Effector CD8-positive, alpha-beta T cell (primary cell): ENCODE measurements at places on chromosomes 12 and 14.

GRCh38 chr12:30169839-30170591, 386.3 kb upstream of the TMTC1 start:
- no peak for DNase-seq

- no peak for DNase-seq
Observed at GRCh38 chr12:77821699-77822203, 8.9 kb upstream of the NAV3 start.

GRCh38 chr12:89490922-89491321, 33.7 kb downstream of the GALNT4 start:
- no peak for DNase-seq

DNA sequence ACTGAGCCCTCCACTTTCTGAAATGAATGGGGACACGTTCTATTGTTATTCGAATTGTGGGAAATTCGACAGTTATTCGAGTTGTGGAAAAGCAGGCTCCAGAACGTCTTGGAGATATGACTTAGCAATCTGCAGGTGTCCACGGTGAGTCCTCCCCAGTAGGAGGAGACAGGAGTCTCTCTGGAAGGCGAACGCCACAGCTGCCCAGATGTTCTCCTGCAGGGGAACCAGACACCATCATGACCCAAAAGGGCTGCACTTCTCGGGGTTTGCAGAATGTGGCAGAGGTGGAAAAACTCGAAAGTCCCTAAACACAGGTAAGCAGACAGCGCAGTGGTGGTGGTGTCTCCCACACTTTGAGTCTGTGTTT, 363.6 kb upstream of the SFSWAP start:
- no peak for DNase-seq
